HT1080 (cell line): ENCODE measurements at places on chromosomes 1 and 21.

DNA sequence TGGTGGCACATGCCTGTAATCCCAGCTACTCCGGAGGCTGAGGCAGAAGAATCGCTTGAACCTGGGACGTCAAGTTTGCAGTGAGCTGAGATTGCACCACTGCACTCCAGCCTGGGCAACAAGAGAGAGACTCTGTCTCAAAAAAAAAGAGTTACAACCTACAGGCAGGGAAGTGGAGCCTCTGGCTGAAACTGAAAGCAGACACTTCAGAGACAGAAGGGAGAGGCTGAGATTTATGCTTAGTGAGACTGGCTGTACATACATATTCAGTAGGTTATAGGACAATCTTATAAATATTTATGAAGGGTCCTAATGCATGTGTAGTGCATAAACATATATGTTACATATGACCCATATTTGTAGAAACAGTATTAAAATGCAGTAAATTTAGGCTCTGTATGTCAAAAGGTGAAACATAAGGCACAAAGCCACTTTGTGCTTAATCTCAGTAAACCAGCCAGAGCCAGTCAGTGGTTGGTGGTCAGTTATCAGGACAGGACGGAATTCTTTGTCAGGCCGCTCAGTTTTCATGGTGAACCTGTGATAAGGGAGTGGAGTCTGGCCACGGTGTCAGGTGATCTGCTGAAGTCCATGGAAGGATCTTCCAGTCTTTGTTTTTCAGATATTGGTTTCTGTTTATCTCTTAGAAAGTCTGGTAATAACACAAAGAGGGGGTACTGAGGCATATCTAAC lies 13.7 kb downstream of the RHEX start:
- DNase-seq: no peak

GRCh38 chr1:198686069-198686728 lies 47.4 kb downstream of the PTPRC start:
- peak; percentile 36 for DNase-seq

DNA sequence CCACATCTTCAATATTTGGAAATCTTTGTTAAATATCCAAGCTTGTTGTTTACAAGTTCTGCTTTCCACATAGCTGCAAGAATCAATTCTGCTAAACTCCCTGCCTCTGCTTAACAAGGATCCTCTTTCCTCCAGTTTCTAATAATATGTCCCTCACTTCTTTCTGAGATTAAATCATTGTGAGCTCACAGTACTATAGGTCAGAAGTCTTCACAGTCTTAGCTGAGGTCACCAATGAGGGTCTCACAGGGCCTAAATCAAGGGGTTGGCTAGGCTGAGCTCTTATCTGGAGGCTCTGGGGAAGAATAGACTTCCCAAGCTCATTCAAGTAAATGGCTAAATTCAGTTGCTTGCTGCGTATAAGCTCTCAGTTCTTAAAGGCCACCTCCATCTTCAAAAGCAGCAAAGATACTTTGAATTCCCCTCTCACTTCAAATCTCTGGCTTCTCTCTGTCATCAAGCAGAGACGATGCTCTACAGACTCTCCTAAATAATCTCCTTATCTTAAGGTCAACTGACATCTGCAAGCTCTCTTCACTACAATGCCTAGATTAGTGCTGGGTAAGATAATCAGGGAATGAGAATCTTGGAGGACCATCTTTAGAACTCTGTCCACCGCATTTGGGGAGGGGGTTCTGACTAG lies 175.3 kb downstream of the PLPPR4 start:
- no peak for DNase-seq

DNA sequence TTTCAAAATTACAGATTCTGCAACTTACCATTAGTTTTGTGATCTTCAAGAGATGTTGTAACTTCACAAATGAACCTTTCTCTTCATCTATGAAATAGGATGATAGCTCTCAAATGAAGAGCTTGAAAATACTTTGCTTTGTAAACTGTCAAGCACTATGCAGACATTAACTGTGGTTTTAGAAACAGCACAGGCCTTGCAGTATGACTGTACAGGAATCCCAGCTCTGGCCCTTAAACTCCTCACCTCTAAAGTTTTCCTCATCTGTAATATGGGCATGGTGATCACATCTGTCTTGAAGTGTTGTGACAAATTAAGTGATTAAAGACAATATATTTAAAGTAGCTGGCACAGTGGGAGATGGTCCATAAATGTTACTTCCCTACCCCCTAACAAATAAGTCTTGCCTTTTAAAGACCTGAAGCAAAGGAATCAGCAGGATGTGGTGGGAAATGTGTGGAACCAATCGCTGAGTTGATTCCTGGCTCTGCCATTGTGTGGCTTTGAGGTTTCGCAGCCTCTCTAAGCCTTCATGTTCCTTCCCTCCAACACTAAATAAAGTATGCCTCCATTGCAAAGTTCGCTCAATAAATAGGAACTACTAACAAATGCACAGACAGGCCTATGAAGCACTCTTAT lies 5.5 kb upstream of the PTP4A2 start:
- no peak for DNase-seq

GRCh38 chr1:60973668-60974067 lies 108.7 kb upstream of the NFIA start:
- DNase-seq: no peak

DNA sequence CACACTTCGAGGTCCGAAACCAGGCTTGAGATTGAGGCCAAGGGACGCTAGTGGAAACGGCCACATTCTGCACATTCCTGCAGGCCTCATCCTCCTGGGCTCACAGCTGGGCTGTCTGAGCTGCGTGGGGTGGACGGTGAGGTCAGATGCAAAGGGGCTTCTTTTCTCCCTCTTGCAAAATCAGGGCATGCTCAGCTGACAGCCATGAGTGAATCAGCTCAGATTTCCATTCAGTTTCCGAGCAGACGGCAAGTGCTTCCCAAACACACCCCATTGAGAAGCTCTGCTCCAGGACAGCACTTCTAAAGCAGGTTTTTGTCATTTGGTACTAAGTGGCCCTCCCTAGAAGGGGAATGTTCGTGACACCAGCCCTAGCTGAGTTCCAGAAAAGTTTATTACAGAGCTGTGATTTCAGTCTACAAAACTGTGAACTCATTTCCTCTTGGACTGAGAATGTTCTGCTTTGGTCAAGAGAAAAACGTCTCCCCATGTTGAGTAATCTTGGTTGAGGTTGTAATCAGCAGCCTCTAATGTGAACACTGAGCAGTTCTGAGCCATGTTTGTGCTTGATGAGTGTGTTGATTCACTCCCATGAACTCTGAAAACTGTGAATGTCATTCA lies 10.0 kb downstream of the PDPN start:
- DNase-seq: peak; percentile 84

GRCh38 chr1:197062692-197063091 lies 4.4 kb downstream of the F13B start:
- no peak for DNase-seq

GRCh38 chr1:46547481-46548383 lies 3.7 kb downstream of the KNCN start:
- DNase-seq: peak; percentile 48

GRCh38 chr1:167054946-167055630 lies 35.1 kb downstream of the GPA33 start:
- peak; percentile 61 for DNase-seq

- no peak for DNase-seq
Observed at GRCh38 chr1:165356876-165357275, 361 bp upstream of the LMX1A start.

DNA sequence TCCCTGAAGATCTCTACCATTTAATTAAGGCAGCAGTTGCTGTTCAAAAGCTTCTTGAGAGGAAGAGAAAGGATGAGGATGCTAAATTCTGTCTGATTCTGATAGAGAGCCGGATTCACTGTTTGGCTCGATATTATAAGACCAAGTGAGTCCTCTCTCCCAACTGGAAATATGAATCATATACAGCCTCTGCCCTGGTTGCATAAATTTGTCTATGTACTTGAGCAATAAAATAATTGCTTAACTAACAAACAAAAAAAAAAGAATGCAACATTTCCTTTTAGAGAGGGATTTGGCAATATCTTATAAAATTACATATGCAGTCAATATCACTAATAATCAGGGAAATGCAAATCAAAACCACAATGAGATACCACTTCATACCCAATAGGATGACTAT lies 26.8 kb downstream of the ALDH9A1 start:
- DNase-seq: no peak
